ENCODE measurements at places on chromosomes 3 and 15.

GRCh38 chr3:65988411-65989180, 50.1 kb downstream of the MAGI1 start:
- DNase-seq = no peak

GRCh38 chr15:74394090-74394846, 26.8 kb upstream of the CYP11A1 start:
- no peak for DNase-seq

DNA sequence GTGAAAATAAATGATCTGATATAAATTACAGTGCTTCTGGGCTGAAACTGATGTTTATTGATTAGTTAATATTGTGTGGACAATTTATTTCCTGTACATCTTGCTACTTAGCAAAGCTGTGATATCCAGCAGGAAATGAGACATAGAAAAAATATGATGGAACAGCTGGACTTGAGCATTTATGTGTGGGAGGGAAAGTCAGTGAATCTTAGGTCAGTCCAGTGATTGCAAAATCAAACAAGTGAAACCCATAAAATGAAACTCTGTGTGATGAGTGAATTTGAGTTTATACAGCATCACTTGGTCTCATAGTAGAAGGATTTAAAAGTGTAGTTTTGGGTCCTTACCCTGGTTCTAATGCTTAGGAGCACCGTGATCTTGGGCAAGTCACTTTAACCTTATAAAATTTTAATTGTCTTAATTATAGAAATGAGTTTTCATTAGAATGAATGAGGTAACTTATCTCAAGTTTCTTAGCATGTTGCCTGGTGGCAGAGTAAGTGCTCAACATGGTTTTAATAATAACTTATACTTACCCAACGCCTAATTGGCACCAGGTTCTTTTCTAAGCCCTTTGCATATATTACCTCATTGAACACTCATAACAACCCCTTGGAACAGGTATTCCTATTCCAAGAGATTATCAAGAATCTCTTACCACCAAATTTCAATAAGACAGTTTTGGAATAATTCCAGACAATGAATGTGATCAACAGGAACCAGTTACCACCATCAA, 194.6 kb downstream of the ADAMTSL3 start:
- no peak for DNase-seq

- no peak for DNase-seq
Measured at GRCh38 chr3:187327845-187328244, 36.3 kb upstream of the MASP1 start.

DNA sequence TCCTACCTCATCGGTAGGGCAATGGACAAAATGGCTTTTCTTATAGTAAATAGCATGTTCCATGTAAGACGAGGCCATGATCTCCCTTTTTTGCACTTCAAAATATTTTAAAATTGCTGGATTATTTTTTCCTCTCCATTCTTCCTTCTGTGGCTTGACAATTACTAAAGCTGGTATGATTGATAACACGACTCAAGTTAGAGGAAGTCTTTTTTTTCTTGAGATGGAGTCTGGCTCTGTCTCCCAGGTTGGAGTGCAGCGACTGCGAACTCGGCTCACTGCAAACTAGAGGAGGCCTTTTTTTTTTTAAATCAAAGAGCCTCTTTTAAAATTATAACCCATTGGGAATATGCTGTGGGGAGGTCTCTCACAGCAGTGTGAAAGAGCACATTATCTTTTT, 124.5 kb upstream of the TBL1XR1 start:
- DNase-seq = no peak

GRCh38 chr3:193665370-193665989, 72.5 kb downstream of the OPA1 start:
- DNase-seq = no peak

- no peak for DNase-seq
Measured at GRCh38 chr15:88621789-88622604, 857 bp downstream of the AEN start.
